ENCODE measurements at places on chromosomes 7 and 10.

- DNase-seq: no peak
Measured at GRCh38 chr10:13648425-13648824, 61.7 kb downstream of the PRPF18 start.

DNA sequence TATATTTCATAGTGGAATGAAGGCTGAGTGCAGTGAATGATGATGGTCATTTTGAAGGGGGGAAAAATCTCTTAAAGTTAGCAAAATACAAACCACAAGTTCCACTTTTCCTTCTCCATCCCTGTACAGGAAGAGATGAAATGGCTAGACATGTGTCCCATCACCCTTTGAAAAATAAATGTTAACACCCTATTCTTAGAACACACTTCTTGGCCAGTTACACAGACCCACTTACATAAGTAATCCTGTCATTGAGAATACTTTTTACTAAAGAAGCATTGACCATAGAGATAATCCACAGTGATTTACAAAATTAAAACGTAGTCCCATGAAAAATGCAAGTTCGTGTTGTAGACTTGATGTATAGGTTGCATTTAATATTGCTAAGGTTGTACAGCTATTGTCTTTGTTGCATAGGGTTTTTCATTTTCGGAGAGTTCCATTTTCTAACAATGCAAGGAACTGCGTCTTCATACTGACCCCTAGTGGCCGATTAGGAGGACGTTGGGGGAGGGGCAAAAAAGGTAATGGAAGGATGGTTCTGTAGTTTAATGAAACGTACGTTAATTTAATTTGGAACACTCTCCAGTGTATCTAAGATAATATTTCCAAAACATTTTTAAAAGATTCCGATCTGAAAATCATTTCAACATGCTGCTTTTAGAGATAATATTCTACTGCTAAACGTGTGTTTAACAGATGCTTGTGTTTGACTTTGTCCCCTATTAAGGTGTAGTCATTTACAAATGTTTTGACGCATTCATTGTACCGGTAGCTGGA lies 60.9 kb downstream of the ARMC3 start:
- DNase-seq: peak; percentile 88

DNA sequence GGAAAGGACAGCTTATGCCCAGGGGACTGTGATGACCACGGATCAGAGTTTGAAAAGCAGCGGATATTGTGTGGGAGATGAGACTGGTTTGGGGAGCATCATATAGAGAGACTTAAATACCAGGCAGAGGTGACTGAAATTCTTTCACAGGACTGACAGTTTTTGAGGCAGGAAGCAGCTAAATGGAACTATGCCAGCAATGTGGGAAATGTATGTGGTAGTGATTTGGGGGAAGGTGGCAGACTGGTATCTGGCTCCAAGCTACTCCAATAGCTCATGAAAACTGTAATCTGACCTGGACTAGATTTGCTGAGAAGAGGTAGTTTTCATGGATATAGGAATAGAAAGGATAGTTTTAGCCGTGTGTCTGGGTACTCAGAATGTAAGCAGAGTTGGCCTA lies 592.6 kb downstream of the REEP3 start:
- DNase-seq: no peak

DNA sequence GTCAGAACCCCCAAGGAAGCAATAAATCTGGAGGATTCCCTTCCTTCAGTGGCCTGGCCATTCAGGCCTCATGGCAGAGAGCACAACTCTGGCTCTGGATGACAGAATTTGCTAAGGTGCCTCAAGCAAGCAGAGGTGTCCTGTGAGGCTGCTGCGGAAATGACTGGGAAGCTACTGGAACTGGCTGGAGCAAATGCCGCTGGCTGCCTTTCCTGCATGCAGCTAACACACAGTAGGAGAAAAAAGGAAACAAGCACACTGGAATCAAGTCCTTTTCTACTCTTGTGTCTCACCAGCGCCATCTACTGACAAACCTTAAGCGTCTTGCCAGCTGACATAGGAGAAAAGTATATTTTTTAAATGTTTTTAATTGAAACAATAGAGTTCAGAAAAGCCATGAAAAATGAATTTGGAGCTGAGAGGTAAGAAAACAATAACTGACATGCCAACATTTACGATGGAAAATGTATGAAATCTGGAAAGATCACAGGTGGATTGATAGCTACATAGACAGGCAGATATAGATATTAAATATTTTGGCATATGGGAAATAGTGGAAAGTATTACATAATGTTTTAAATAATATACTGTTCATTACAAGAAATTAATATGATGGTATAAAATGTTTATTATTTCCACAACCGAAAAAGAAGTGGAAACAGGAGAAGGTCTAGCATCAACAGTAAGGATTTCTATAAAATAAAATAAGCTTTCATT lies 951.6 kb downstream of the ANKRD7 start:
- no peak for DNase-seq

DNA sequence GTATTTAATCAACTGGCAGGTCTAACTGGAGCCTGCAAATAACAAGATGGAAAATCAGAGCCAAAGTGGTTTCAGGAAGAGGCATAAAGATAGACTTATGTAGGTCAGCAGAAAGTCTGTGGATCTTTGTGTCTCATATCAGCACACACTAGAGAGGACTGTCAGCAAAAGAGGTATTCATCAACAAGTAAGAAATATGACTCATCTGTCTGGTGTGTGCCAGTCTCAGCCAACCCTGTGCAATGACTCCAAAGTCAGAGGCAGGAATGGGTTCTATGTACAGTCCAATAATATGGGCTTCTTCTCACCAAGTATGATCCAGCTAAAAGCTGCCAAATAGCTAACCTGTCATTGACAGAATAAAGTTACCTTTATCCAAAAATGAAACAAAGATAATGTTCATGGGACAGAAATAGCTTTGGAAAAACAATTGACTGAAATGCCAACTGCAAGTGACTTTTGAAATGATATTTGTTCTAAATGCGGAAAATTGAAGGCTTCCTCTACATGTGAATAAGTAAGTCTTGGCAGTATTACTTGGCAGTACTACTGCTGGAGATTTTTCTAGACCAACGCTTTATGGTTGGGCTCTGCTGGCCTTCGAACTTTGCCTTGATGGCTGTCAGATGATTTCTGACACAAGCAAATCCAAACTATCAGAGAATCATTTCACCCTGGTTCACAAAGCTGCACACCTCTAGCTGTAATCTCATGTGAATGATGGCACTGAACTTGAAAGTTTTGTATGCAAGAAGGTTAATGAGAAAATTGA lies 272.3 kb upstream of the SEMA3C start:
- DNase-seq: no peak

DNA sequence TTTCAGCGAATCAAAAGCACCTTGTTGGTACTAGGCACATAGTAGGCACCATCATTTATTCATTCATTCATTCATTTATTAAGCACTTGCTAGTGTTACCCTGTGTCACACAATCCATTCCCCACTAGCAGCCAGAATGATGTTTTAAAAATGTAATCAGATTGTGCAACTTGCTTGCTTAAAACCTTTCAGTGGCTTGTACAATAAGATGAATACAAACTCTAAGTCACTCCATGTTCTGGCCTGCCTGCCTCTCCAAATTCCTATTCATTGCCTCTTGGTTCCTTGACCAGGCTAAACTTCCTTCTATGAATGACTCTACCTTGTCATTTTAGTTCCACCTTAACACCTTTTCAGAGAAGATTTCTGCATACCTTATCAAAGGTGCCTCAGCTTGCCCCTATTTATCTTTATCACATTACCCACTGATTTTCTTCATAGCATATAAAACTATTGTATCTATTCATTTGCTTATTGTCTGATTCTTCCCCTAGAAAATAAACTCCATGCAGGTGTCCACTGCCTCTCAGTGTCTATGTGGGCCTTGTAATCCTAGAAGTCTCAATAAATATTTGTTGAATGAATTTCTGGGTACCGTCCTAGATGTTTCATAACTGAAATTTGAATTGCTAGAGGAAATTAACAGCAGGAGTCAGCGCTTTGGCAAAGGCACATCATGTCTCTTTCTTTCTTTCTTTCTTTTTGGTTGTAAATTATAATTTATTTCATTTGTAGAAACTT lies 169.5 kb downstream of the TMEM26 start:
- DNase-seq: no peak

DNA sequence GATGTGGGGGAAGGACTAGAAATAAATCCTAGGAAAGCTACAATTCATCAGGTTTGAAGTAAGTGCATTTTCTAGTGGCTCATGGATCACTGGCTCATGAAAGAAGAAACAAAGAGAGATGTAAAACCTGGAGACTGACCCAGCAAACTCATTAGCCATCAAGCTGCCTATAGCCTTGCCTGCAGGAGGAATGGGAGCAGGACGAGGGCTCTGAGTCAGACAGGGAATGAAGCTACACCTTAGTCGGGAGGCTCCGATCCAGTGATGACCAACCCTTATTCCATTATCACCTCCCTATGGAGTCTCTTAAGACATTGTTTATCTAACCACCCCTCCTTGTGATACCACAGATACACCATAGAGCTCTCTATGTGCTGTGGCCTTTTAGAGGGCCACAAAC lies 112.5 kb upstream of the WDR11 start:
- no peak for DNase-seq

DNA sequence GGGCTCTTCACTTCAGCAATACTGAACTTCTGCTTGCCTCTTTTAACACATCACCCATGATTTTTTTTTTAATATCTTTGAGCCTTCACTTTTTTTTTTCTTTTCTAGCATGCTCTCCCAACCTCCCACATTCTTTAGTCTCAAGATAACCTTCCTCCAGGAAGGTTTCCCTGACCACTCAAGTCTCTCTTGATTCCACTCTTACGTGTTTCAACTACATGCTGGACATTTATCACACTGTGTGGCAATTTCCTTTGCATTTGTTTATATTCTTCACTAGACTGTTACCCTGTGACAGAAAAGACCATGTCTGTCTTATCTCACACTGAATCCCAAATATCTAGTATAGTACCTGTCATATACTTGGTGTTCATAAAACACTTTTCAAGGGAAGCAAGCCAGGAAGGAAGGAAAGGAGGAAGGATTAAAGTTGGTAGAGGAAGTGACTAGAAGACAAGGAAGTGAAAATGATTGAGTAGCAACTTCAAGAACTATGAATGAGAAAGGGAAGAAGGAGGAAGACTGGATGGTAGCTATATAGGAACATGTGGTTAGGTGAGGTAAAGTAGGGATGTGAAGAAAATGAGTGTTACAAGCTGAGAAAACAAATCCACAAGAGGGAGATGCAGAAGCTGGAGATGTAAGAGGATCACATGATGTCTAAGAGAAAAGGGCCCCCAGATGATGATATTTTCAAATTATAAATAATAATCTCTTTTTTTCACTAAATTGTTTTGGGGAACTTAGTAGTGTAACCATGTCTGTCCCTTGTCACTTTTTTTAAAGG lies 40.4 kb downstream of the IFIT5 start:
- DNase-seq: no peak

GRCh38 chr7:120919466-120919865 lies 31.1 kb upstream of the ING3 start:
- DNase-seq: no peak

DNA sequence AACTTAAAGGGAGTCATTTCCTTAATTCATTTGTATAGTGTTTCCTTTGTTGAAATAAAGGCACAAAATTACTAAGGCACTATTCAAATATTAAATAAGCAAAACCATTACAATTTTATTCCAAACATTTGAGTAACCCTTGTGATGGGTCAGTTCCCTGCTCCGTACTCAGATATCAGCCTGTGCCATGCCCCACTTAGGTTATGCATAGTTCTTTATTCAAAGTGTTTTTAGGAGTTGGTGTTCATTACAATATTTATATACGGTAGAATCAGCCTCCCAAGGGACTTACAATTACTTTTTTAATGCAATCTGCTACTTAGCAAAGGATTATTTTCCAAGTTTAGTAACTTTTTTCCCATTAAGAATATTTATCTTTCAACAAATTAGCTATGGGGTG lies 119.3 kb upstream of the SEMA3D start:
- DNase-seq: no peak

- DNase-seq: no peak
Measured at GRCh38 chr10:96448021-96448457, 65.7 kb downstream of the TLL2 start.

- no peak for DNase-seq
Measured at GRCh38 chr10:55410415-55410885, 609.4 kb upstream of the PCDH15 start.

DNA sequence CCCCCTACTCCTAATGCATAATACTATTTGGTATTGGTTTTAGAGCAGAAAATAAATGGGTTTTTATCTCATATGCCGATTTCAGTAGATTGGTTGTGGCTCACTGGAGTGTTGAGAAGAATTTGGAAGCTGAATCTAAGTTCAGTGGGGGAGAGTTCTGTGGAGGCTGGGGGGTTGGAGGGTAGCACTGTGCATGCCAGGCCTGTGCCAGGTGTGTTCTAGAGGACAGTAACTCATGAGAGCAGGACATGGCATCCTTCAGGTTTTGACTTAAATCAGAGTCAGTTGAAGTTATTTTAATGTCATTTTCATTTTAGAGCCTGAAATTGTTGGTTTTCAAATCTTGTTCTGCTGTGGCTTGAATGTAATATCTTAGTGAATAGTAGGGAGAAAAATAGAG lies 79.5 kb downstream of the EEPD1 start:
- no peak for DNase-seq

DNA sequence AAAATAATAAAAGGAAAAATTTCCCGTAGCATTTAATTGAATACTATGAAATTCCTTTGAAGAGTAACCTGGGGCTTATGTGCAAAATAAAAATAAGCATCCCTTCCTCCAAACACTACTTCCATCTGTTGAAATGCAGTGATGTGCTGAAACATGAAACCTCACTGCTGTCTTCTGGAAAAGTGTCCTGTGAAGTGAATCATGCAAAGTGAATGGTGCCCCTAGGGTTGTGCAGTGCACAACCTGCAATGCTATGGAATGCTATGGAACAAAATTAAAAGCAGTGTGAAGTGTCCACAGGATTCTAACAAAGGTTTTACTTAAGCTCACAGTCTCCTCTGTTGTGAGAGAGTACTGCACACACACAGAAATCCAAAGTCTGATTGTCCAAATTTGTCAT lies 480.9 kb downstream of the ETV1 start:
- DNase-seq: no peak

GRCh38 chr10:21496343-21497176 lies 28.9 kb downstream of the SKIDA1 start:
- peak; percentile 81 for DNase-seq

DNA sequence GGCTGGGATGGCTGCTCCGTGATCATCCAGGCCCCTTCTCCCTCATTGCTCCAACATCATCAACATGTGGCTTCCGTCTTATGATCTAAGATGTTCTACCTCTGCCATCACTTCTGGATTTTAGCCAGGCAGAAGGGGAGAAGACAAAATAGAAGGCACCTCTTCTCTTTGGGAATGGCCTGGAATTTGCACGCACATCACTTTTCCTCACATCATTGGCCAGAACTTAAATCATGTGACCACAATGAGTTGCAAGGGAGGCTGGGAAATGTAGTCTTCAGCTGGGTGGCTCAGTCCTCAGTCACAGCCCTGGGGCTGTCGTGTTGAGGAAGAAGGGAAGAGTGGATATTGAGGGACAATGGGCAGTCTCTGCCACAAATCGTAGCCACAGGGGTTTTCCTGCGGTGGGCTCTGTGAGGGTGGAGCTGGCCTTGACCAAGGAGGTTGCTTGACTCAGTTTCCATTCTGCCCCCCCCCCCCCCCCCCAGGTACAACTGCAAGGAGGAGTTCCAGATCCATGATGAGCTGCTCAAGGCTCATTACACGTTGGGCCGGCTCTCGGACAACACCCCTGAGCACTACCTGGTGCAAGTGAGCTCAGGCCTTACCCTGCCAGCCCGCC lies 50.3 kb downstream of the PALD1 start:
- DNase-seq: no peak

GRCh38 chr10:60703266-60704041 lies 74.8 kb upstream of the CDK1 start:
- no peak for DNase-seq

All from activated effector memory CD4-positive, alpha-beta T cell treated with anti-CD3 and anti-CD28 coated beads, Interleukin-2, amount 50 U/mL, for 16 hours (primary cell).